PC-3 (cell line): ENCODE measurements at places on chromosomes 7 and 10. TPM values are rescaled to one million over a fixed set of nuclear protein-coding genes. Genes with fewer than 3 reads are reported as not detected.

Gene ZPBP
- total RNA-seq: not detected in 2 replicates

Gene PTER
- total RNA-seq: 6.6 and 9.3 TPM in 2 replicates

Gene ELN
- total RNA-seq: 0.07 TPM in 1 of 2 replicates, not detected in the other

Gene PPP1R17
- not detected in 2 replicates for total RNA-seq

Gene EPO
- not detected in 2 replicates for total RNA-seq

Gene UPK3BL2
- 22.5 and 25.7 TPM in 2 replicates for total RNA-seq

Gene CARD11
- not detected in 2 replicates for total RNA-seq
